Upper lobe of left lung (tissue), 6 donors: ENCODE measurements at places on chromosomes 2 and 18. TPM values are rescaled to one million over a fixed set of nuclear protein-coding genes. Genes with fewer than 3 reads are reported as not detected.
A peak's percentile ranks its signal among the peaks of the same experiment; 100 is the strongest.

Gene CIDEA
- not detected for total RNA-seq

Gene SEPTIN10
- total RNA-seq = 93.9 TPM

Gene COL4A4
- total RNA-seq = 30.8 TPM

Gene FOXI3
- not detected for total RNA-seq

GRCh38 chr2:152623076-152623740 is 94.1 kb downstream of the PRPF40A start:
- H3K4me1 ChIP-seq = no peaks in the 10 kb centered on the region
- H3K27me3 ChIP-seq = no peaks in the 10 kb centered on the region
- H3K4me3 ChIP-seq = no peak overlapping the region
- no peak for DNase-seq

- H3K36me3 ChIP-seq = no peaks in the 10 kb centered on the region
- no peak for DNase-seq
- H3K4me1 ChIP-seq = no peaks in the 10 kb centered on the region
- H3K27ac ChIP-seq = no peak overlapping the region
- no peak overlapping the region for H3K4me3 ChIP-seq
Measured at GRCh38 chr2:240166761-240167587, 26.5 kb upstream of the OTOS start.

GRCh38 chr2:65204461-65205210 is 23.0 kb upstream of the ACTR2 start:
- peak overlapping the region; percentile 19 for H3K4me3 ChIP-seq
- no peak overlapping the region for H3K27ac ChIP-seq
- H3K27me3 ChIP-seq = no peaks in the 10 kb centered on the region

- no peaks in the 10 kb centered on the region for H3K4me1 ChIP-seq
- no peak overlapping the region for H3K27ac ChIP-seq
- no peaks in the 10 kb centered on the region for H3K27me3 ChIP-seq
- H3K4me3 ChIP-seq = no peak overlapping the region
- DNase-seq = no peak
- peaks cover 84% of the 10 kb centered on the region for H3K36me3 ChIP-seq
Measured at GRCh38 chr2:88590998-88591613, 36.2 kb downstream of the EIF2AK3 start.
